ENCODE measurements at places on chromosomes 5 and 9. TPM values are rescaled to one million over a fixed set of nuclear protein-coding genes. Genes with fewer than 3 reads are reported as not detected.

GRCh38 chr9:127838375-127839078 is 15.9 kb downstream of the ENG start:
- no peak for DNase-seq
- H3K4me1 ChIP-seq = peaks cover 14% of the 10 kb centered on the region
- H3K27ac ChIP-seq = no peak overlapping the region
- H3K36me3 ChIP-seq = no peaks in the 10 kb centered on the region

DNA sequence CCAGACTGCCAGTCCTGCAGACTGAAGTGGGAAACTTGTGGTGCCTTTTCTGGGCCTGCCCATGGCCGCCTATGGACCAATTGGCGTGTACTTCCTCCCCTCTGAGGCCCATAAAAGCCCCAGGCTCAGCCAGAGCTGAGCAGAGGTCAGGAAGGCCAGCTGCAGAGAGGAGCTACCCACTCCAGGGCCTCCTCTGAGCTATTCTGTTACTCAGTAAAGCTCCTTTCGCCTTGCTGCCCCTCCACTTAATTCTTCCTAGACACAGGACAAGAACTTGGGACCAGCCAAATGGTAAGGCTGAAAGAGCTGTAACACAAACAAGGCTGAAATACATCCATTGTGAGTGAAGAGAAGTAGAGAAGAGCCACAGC is 106.4 kb downstream of the C9orf50 start:
- no peak overlapping the region for H3K27ac ChIP-seq
- H3K36me3 ChIP-seq = peaks cover 13% of the 10 kb centered on the region
- H3K27me3 ChIP-seq = no peaks in the 10 kb centered on the region
- no peak overlapping the region for H3K4me3 ChIP-seq
- DNase-seq = no peak

DNA sequence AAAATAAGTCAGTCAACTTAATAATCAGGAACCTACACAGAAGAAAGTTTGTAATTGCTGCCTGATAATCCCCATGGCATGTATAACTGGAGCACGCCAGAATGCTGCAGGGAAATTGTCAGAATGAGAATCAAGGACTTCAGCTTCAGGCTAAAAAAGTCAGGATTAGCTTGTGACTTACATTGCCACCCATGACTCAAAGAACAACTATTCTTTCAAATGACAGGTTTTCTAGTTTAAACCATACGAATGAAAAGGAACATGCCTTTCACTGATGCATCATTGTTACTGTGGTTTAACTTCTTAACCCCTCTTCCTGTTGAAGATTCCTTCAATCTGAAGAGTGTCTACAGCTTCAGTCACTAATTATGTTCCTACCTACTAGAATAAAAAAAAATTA is 112.4 kb downstream of the ISL1 start:
- no peaks in the 10 kb centered on the region for H3K36me3 ChIP-seq
- no peaks in the 10 kb centered on the region for H3K27me3 ChIP-seq
- H3K4me3 ChIP-seq = no peak overlapping the region
- no peaks in the 10 kb centered on the region for H3K4me1 ChIP-seq
- no peak for DNase-seq

DNA sequence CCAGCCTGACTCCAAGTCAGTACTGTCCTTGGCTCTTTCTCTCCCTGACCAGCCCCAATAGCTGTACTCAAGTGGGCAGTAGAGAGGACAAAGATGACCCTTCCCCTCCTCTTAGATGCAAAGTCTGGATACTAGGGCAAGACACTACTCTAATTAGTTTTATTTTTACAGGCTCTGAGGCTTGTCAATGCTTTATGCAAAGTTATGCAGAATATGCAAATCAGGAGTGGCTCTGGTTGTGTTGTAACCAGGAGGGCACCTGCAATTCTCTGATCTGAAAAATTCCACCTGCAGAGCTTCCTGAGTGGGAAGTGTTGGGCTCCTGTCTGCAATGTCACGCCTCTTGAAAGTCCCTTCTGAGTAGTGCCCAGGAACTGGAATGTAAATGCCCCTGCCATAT is 201.5 kb downstream of the RGS3 start:
- no peaks in the 10 kb centered on the region for H3K4me1 ChIP-seq
- H3K27me3 ChIP-seq = peaks cover 17% of the 10 kb centered on the region
- H3K4me3 ChIP-seq = no peak overlapping the region
- no peak overlapping the region for H3K27ac ChIP-seq
- no peak for DNase-seq

STING1 gene
- 98.6 TPM for total RNA-seq

AIF1L gene
- 0.89 TPM for total RNA-seq

PCDHGA8 gene
- not detected for total RNA-seq

EIF4EBP3 gene
- 16.8 TPM for total RNA-seq

ZCCHC7 gene
- 47.2 TPM for total RNA-seq

Measured in activated T-cell treated with anti-CD3 and anti-CD28 coated beads, Interleukin-2, amount 50 U/mL, for 72 hours (primary cell).